ENCODE measurements at places on chromosomes 7 and 10.

- no peak for DNase-seq
Observed at GRCh38 chr10:48491392-48492139, 113.3 kb downstream of the ARHGAP22 start.

DNA sequence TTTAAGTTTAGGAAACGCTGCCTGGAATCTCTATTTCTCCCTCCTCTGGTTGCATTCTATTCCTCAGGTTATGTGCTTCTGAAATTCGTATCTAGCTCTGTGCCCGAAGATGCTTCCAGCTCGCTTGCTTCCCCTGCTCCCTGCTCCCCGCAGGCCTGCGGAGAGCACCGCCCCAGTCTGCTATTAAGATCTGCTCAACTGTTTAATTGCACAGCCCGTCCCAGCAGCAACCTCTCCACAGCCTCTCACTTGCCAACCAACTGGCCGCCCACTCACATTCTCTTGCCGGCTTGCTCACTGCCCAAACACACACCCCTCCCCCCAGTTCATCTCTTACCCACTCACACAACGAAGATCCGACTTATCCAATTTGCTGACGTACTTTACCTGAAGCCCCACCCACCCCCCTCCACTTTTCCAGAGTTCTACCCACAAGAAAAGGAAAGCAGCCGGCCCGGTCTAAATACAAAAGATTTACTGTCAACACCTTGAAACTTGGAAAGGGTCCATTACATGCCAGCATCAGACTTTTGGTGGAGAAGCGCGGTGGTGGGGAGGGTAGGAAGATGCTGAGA, 167.3 kb upstream of the KLF14 start:
- DNase-seq = no peak

DNA sequence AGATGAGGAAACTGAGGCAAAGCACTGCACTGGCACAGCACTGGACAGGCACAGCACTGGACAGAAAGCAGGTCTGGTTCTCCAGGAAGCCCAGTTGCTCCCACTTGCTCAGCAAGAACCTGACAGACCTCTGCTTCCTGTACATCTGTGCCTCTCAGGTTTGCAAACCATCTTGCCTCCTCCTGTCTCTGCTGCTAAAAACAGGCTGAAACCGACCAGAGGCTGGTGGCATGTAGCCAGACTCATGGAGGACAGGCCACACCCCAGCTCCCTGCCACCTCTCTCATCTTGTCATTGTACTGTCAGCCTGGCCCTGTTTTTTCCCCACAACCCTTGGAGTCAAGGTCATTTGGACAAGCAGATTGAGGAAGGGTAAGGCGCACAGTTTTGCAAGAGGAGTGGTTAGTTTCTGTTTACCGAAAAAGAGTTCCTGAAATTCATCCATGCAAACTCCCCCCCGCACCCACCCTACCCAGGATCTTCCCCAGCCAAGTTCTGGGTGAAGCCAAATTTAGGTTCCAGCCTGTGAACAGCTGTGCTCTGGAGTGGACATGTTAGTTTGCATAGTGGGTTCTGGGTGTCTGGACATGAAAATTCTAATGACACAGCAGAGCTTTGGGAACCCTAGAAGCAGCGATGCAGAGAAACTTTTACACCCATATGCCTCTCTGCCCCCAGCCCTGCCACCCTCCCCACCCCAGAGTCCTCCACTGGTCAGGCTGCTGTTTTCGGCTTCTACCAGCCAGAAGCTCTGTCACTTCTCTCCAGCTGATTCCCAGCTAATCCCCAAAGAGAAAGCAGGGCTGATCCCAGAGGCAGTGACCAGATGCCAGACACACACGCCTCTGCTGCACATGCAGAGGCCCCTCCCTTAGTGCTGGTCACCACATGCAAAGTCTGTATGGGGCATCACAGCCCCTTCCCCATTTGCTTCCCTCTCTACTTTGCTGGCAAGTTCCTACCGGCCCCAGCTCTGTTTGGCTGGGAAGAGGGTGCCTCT, 8.5 kb upstream of the C10orf105 start:
- DNase-seq = no peak

GRCh38 chr10:132919374-132920100, 22.8 kb downstream of the CFAP46 start:
- DNase-seq = no peak

All from iPS DF 19.7 (cell line).